ENCODE measurements at places on chromosomes 2 and 18.
A peak's percentile ranks its signal among the peaks of the same experiment; 100 is the strongest.

- peak; percentile 78 for DNase-seq
Measured at GRCh38 chr18:5122272-5122671, 74.8 kb downstream of the AKAIN1 start.

GRCh38 chr18:58779529-58779928, 85.1 kb upstream of the ZNF532 start:
- no peak for DNase-seq

GRCh38 chr2:89829828-89830227, 1138.4 kb downstream of the RPIA start:
- DNase-seq: no peak

DNA sequence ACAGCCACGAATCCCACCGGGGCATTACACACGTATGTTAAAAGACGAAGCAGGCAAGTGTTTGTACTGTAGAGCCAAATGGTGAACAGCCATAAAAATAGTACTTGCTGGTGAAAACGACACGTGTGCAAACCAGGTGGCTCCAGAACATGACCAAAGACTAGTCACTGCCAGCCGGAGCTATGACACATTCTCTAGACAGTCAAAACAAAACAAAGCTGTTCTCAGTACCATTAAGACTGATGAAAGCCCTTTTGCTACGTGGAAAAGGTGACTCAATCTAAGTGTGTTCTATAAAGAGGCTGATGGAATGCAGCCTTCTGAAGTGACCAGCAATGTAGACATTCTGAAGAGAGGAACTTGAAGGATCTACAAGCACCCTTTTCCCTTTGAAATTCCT, 367.7 kb upstream of the NETO1 start:
- peak; percentile 95 for DNase-seq
